ENCODE measurements at places on chromosomes 12 and 14.
A peak's percentile ranks its signal among the peaks of the same experiment; 100 is the strongest.

GRCh38 chr12:49017891-49018260, 700 bp downstream of the PRKAG1 start:
- peak; percentile 65 for DNase-seq

DNA sequence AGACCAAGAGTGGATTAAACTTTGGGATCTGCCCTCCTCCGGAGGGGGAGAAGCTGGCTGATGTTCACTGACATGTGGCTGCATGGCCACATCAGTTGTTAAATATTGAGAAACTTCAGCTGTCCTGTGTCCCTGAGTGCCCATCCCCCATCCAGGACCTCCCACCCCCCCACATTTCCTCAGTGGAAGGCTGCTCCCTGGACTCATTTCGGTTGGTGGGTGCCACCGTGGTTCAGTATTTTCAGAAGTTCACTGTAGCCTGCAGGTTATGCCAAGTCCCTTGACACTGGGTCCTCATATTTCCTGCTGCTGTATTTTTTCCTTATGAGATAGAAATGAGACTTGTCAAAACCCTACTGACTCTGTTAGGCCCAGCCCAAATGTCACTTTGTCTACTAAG, 302.4 kb downstream of the CACNA1C start:
- DNase-seq = no peak

- no peak for DNase-seq
These were observed 109.0 kb downstream of the APAF1 start for GRCh38 chr12:98754095-98754494.

- no peak for DNase-seq
These were observed 35.1 kb downstream of the SCN8A start for GRCh38 chr12:51626115-51626514.

DNA sequence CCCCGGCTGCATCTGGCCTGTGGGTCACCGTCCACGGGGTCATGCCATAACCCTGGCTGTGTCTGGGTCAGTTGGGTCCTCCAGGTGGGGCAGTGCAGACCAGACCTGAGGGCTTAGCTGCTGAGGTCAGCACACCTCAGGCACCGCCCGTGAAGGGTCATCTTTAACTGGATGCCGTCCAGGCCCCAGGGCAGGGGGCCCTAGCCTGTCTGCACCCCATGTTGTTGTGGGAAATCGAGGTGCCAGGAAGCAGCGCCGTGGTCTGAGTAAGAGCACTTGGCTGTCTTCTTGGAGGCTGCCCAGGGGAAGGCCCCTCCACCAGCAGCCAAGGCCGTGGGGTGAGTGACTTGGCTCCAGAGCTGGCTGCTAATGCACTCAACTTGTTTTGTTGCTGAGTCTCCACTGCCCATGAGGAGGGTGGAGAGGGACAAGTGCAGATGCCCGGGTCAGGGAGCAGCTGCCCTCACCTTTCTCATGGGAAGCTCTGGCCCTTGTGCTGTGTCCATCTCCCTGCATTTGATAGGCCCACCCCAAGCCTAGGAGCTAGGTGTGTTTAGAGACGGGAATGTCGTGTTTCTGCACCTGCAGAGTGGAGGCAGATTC, 317.2 kb downstream of the TMEM121 start:
- no peak for DNase-seq

GRCh38 chr12:115337693-115338543, 653.9 kb upstream of the TBX3 start:
- DNase-seq = no peak

GRCh38 chr12:86712425-86712843, 456.2 kb upstream of the MGAT4C start:
- DNase-seq = no peak

DNA sequence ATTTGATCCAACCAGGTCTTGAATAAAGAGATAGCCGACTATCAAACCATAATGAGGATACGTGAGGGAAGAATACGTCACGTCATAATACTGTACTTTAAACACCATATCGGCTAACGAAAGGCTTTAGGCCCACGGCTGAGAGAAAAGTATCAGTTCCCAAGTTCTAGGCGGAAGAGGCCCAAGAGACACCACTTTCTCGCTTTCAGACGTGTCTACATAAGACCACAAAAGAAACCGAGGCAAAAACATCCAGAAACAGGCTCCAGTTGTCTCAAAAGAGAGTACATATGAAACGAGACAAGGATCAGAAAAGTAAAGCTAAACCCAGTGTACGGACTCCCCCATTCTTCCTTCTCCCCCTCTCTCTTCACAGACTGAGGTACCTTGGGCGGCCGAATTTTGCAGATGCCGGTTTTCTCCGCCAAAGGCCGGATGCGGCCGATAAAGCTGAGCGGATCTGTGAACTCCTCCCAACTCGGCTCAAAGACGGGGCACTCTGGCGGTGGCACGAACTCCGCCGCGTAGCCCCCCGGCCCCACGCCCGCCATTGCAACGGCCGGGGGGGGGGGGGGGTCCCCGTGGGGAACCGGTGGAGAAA, 479 bp downstream of the KDM5A start:
- DNase-seq = no peak

- no peak for DNase-seq
These were observed 1.3 kb upstream of the RNU7-1 start for GRCh38 chr12:6942331-6942665.

DNA sequence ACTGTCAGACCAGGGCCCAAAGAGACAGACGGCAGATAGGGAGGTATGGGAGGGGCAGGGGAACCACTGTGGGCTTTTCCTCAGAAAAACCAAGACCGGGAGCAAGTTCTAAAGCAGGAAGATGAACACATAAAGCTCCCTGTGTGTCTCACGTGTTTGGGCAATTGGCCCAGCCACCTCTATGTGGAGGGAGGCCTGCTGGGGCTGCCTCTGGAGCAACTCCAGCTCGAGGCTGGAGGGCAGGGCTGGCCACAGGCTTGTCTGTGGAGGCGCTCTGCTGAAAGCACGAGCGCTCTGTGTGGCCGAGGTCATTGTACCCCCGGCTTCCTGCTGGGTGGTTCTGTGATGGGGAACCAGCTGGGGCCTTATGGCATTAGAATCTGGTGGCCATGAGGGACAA, 36.4 kb downstream of the TRAFD1 start:
- no peak for DNase-seq

DNA sequence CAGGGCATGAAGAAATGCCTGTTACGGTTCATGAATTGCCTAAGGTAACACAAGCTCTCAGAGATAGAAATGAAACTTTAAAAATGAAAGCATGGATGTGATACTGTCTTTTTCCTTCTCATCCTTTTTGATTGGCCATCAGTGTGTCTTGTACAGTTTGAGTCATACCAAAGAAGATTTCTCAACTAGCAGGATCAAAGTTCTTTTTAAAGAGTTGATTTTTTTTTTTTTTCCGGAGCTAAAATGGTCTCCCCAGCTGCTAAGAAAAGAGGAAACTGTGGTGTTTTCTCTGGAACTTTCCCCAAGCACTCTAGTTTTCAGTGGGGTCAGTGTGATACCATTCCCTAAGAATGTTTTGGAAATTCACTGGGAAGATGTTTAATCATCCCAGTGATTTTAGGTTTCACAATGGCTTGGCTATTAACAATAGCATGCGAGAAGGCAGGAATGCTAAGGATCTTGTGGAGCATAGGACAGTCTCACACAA, 105.0 kb downstream of the ETNK1 start:
- DNase-seq = no peak

- DNase-seq = no peak
These were observed 353.5 kb downstream of the TMEM132D start for GRCh38 chr12:129550353-129550752.

GRCh38 chr14:82719617-82720016, 1186.0 kb upstream of the SEL1L start:
- no peak for DNase-seq

DNA sequence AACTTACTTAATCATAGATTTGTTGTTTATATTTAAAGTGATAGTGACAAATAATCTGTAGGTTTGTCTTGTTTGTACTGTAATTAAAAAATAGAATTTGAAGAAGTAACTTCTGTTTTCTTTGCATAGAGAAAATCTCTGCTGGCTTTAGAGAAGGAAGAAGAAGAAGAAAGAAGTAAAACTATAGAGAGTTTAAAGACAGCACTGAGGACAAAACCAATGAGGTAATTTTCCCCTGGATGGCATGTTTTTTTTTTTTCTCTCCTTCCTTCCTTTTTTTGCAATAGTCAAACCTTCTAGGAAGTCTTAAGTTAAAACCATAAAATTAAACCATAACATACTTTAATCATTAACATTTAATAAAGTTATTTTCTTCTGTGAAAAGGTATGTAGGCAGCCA, 131.9 kb downstream of the DAAM1 start:
- no peak for DNase-seq

GRCh38 chr14:58701604-58702003, 63.8 kb downstream of the DACT1 start:
- DNase-seq = no peak

DNA sequence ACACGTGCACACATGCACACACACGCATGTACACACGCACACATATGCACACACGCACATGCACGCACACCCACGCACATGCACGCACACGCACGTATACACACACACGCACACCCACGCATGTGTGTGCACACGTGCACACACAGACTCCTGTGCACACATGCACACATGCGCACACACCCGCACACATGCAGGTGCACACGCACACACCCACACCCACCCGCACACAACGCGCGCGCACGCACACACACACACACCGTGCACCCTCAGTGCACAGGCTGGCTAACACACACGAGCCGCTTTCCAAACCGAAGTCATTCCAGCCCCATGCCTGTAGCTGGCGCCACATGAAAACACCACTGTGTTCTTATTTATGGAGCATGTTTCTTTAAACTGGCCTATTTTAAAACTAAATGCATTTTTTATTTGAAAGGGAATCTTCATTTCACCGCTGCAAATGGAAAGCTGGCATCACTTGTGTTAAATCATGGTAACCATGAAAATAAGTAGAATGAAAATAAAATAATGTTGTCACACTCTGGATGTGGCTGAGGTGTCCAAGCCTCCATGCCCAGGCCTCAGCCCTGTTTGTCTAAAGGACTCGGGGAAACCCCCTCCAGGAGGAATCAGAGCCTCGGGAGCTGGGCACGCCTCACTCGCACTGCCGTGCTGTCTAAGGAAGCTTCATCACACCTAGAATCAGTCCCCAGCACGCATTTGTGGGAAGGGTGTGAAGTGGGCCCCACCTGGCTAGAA, 45.1 kb downstream of the GALNT9 start:
- no peak for DNase-seq

DNA sequence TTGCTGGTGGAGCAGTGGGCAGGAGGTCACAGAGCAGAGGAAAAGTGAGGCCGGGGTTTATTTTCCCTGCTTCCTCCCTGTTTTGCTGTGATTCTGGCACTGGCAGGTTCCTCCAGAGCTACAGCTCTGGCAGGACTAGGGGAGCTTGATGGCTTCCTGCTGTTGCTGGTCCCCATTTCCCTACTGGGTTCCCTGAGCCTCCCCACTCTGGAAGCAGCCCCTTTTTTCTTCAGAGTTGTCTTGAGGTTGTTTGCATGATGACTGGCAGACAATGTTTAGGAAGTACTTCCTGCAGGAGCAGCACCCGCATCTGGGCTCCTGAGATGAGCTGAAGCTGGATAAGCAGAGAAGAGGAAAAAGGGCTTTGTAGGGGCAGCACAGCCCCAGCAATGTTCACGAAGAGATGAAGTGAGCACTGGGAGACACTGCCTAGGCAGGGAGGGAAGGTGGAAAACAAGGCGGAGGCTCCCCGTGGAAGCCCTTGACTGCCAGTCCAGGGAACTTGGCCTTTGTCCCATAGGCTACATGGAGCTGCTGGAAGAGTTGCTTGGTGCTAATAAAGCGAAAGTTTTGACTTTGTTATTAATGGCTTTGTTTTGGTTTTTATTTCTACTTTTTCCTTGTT, 126.9 kb downstream of the SLC38A6 start:
- DNase-seq = no peak

DNA sequence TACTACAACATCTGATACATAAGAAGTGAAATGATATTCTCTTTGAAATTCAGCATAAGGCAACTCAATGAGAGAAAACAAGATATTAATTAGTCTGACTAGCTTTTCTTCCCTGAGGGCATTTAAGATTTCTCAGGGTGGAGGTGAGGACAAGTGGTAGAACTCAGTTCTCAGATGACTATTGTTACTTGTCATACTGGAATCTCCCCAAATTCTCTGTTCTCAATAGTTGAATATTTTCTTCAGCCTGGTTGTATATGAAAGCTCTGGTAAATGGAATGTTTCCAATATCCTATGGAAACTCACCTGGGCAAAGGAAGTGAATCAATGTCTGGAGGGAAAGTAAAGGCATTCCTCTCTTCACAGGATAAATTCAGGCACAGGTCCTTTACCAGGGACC, 18.2 kb upstream of the ITGA5 start:
- DNase-seq = no peak

DNA sequence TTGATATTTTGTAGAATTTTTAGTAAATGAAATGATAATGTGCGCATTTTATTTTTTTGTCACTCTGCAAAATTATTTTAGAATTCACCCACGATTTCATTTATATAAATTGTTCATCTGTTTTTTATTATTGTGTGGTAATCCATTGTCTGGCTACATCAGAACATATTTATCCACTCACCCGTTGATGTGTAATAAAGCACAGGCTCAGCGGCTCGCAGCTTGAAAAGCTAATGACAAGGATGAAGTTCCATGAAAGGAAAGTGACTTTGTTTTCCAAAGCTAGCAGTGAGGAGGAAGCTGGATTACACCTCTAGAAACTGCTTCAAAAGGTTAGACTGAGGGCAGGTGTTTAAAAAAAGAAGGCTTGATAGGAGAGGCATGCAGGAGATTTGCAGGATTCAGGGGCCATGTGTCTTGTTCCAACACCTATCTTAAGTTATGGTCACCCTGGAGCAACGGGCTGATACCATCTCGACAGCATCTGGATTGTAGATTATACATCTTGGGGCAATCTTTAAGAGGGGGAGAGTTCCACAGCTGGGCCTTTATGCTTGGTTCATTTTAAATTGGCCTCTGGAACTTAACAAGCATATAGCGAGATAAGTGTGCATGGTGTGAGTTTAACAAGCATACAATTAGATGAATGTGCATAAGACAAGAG, 194.1 kb downstream of the TMTC3 start:
- DNase-seq = no peak

GRCh38 chr12:70784042-70784668, 136.4 kb downstream of the PTPRR start:
- no peak for DNase-seq

DNA sequence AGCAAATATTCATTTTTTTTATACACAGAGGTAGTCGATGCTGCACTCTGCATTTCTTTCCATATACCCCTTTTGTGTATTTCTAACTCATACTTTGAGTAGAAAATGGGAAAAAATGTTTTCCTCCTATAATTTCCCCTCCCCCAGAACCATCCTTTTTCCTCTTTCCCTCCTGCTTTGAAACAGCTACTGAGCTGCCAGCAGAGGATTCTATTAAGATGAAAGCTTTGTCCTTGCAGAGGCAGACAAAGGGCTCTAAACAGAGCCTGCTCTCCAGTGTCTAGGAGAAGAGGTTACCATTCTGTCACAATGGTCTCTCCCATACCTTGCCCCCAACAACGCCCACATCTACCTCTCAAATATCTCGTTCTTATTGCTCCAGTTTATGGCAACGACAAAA, 74.6 kb upstream of the OSBPL8 start:
- DNase-seq = no peak

Measured in activated T-cell treated with anti-CD3 and anti-CD28 coated beads, Interleukin-2, amount 50 U/mL, for 24 hours (primary cell).